ENCODE measurements at places on chromosomes 13 and 19.

DNA sequence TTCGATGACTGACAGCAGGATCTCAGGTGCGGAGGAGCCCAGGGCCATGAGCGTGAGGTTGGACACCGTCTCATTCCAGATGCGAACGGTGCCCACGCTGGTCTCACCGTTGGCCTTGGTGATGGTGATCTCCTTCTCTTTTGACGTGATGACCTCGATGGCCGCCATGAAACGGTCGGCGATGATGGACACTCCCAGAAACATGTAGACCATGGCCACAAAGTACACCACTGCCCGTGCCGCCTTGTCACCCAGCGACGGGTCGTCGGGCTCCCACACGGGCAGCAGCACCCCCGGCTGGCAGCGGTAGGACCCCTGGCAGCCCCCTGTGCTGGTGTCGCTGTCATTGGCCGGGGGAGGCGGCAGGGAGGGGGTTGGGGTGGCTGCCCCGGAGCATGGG, 5.7 kb downstream of the SLC8A2 start:
- no peak for DNase-seq

DNA sequence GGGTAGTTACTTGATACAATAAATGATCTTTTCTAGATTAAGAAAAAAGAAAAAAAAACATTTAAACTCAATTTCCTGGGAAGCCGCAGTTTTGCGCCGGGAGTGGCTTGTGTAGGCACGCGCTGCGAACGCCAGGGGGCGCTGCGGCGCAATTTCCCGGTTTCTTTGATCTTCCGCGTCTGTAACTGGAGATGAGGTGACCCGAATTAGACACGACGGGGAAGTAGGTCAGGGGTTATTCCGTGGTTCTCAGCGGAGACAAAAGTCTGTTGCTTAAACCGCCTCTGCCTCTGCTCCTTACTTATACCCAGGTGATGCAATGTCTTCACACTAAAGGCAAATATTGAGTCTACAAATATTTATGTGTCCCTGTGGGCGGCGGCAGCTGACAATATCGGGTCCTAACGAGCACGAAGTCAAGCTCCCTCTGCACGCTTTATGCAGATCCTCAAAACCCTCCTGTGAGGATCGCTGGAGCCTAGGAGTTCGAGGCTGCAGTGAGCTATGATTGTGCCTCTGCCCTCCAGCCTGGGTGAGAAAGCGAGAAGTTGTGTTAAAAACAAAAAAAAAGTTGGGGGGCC, 15.2 kb downstream of the STXBP2 start:
- DNase-seq = peak; percentile 29

GRCh38 chr19:14517446-14517839, 754 bp downstream of the DNAJB1 start:
- no peak for DNase-seq

DNA sequence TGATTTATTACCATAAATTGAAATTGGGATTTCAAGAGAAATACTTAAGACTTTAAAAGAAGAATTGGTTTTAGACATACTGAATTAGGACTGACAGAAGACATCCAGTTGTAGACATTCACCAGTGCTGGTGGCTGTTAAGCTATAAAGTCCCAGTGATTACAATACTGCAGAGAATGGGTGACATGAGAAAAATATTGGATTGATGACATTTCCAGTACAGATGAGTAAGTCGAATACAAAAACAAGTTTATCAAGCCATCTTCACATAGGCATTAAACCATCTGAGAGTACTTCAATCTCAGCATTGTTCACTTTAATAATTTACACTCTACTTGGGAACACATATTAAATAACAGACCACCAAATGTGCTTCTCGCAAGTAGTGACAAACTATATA, 66.8 kb downstream of the TBC1D4 start:
- DNase-seq = no peak

GRCh38 chr19:1507763-1508506, 4.9 kb downstream of the ADAMTSL5 start:
- DNase-seq = peak; percentile 89

GRCh38 chr13:113936166-113936965, 37.5 kb downstream of the C13orf46 start:
- DNase-seq = no peak

DNA sequence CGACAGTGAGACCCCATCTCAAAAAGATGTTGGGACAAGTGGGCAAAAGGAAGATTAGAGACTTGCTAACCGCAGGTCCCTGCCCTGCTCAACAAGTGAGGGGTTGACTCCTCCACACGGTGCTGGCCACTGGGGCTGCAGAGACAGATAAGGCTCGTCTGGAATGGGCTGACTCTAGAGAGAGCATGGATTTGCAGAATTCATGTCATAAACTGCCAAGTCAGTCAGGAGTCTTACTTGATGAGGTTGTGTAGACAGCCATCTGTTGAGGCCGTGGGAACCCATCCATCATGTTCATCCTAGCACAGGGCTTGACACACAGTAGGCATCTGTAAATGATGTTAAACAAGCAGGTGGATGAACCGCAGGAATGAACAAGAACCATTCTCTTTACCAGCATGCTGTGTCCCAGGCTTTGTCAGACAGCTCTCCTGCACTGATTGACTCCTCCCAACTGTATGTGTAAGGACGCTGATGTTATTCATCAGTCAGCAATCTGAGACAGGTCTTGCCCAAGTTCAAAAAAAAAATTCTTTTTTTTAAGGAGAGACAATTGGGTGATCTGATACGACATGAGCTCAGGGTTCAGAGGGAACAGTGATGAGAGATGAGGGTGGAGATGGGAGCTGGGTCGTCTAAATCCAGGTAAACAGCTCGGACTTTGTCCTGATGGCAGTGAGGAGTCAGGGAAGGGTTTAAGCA, 8.8 kb downstream of the PAF1 start:
- DNase-seq = no peak

DNA sequence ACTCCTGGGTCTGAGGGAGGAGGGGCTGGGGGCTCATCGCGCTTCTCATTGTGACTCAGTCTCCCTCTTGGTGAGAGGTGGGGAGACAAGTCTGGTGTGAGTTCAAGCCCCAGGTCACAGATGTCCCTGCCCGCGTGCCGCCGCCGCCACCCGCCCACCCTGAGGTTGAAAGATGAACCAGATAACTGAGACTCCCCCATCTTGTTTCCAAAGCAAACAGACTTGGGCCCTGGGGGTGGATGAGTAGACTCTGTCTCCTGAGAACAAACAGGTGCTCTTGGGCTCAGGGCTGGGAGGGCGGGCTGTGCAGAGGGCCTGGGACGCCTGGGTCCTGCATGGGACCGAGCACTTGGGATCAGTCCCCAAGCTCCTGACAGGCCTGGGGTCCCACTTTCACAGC, 567 bp downstream of the SBK2 start:
- no peak for DNase-seq

DNA sequence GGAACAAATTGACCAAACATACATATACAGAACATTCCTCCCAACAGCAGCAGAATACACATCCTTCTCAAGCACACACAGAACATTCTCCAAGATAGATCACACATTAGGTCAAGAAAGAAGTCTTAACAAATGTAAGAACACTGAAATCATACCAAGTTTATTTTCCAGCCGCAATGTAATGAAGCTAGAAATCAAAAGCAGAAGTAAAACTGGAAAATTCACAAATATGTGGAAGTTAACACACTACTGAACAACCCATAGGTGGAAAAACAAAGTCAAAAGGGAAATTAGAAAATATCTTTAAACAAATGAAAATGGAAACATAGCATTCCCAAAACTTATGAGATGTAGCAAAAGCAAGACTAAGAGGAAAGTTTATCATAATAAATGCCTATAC, 692.6 kb downstream of the DIAPH3 start:
- DNase-seq = no peak

DNA sequence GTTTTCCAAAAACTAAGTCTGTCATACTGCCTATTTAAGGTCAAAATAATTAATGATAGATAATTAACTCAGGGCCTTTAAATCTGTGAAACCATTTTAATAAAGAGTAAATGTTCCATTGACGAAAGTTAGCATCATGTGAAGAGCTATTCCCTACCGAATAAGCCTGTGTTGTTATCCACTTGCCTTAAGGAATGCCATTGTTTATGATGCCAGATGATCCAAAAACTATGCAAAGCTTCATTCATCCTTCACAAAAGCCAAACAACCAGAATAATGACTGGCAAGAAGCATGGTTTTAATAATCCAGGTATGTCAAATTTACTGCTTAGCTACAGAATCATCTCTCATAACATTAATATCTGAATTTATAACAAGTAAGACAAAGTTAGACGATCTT, 6.5 kb upstream of the GPC6 start:
- DNase-seq = no peak

- DNase-seq = no peak
Observed at GRCh38 chr19:40282920-40283319, 2.2 kb downstream of the AKT2 start.

DNA sequence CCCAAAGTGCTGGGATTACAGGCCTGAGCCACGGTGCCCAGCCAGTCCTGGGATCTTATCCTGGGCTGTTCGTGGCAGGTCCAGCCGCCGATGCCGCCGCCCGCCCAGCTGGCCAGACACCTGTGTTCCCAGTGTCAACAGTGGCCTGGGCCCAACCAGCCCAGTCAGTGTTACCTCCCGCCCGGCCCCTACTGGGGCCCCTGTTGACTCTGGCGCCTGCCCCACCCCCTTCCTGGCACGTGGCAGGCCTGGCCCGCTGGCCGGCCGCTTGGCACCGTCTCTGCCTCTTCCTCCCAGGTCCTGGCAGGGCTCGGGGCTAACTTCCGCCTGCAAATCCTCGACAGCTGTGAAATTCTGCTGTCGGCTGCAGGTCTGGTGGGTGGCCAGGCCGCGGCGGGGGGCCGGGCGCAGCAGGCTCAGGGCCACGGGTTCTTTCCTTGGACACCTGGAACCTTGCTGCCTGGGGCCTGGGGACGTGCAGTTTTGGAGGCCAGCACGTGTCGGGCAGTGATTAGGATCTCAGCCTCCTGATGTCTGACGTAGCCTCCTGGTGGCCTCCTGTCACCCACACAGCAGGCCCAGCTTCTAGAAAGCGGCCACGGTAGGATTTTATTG, 9.1 kb downstream of the ARID3A start:
- no peak for DNase-seq

Measured in astrocyte of the cerebellum (primary cell).